ENCODE measurements at places on chromosomes 7 and 10.

GRCh38 chr10:103280506-103280905 is 3.6 kb downstream of the INA start:
- no peak for DNase-seq

GRCh38 chr10:89853781-89854191 is 152.4 kb downstream of the KIF20B start:
- no peak for DNase-seq

- no peak for DNase-seq
Observed at GRCh38 chr7:87512906-87513305, 37.4 kb upstream of the ABCB4 start.

GRCh38 chr10:61894133-61894532 is 7.4 kb upstream of the ARID5B start:
- DNase-seq: no peak

DNA sequence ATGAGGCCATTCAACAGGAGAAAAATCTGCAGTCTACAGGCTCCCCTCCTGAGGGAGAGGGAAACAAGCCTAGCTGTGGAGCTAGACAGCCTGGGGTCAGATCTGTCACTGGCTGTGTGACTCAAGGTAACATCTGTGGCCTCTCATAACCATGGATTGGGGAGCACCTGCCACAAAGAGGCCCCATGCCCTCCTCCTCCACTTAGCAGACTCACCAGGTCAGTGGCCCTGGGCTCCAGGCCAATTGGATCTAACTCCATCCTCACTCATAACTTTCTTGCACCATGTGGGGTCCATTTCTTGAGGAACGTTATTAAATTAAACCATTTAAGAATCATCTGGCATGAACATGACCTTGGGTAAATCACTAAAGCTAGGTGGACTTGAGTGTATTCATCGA is 1.8 kb downstream of the GDF10 start:
- no peak for DNase-seq

GRCh38 chr7:128841171-128841690 is 11.0 kb downstream of the FLNC start:
- DNase-seq: no peak

GRCh38 chr10:94427166-94427565 is 24.8 kb downstream of the TBC1D12 start:
- no peak for DNase-seq

- DNase-seq: no peak
Observed at GRCh38 chr10:1315178-1315577, 259.0 kb downstream of the WDR37 start.

DNA sequence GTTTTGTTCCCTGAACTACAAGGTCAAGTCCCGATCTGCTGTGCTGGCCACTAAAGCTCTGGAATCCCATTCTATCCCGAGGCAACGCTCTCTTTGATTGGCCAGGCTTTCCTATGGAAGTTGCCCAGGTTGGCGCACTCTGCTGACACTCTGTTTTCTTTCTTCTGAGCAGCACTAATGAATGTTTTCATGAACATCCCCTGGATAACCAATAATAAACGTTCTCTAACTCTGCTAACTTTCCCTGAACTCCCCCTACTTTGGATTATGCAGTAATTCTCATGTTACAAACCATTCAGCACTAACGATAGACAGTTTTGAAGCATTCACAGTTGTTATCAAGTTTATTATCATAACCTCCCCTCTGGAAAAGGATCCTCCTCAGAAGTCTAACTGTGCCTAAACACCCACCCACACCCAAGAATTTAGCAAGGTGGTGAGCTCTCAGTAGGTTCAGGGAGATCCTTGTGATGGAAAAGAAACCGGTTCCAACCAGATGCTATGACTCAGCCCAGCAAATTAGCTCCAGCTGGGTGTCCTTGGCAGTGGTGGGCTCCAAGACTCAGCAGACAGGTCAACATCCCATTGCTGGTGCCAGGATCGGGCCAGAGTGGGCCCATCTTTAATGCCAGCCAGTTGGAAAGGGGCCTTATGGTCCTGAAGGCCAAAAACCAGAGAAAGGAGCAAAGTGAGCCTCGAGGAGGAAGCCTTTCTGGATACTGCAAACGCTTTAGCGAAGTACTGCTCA is 68.4 kb downstream of the CREB3L2 start:
- DNase-seq: no peak

GRCh38 chr10:48626986-48627731 is 22.3 kb upstream of the ARHGAP22 start:
- DNase-seq: no peak

DNA sequence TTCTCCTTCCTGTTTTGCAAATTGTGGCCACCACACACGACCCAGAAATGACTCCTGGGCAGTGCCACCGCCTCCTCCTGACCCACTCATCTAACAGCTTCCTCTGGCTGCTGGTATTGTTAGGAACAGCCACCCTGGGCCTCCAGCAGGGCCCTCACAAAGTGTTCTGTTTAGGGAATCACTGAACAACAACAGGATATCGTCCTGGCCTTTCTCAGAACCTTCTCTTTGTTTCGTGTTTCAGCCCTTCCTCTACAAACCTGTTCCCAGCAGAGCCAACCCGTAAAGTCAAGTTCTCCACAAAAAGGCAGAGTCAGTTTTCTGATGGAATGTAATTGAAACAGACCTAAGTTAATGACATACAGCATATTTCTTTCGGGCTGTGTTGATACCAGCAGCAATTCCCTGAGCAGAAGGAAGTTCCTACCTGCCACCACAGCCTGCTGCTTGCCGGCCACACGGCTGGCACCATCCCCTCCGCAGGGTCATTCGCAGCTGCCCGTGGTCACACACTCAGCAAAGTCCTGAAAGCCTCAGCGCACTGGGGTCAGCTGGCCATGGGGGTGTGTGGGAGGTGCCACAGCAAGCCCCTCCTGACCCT is 91.7 kb upstream of the PITRM1 start:
- no peak for DNase-seq

GRCh38 chr7:26441002-26441521 is 149.4 kb downstream of the SNX10 start:
- no peak for DNase-seq

GRCh38 chr7:30681331-30681797 is 892 bp downstream of the CRHR2 start:
- no peak for DNase-seq

DNA sequence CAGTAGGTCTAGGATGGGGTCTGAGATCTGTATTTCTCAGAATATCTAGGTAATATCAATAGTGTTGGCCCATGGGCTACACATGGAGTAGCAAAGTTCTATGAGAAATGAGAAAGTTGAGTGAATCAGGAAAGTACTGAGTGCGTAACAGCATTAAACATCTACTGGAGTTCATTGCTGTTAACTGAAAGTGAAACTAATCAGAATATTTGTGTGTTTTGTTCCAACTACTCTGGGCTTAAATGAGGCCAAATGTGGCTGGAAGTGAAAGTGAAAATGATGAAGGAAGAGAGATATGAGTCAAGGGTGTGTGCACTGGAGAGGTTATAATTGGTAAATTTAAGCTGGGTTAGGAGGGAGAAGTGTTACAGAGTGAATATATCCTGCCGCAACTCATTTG is 46.5 kb downstream of the TMEM106B start:
- no peak for DNase-seq

DNA sequence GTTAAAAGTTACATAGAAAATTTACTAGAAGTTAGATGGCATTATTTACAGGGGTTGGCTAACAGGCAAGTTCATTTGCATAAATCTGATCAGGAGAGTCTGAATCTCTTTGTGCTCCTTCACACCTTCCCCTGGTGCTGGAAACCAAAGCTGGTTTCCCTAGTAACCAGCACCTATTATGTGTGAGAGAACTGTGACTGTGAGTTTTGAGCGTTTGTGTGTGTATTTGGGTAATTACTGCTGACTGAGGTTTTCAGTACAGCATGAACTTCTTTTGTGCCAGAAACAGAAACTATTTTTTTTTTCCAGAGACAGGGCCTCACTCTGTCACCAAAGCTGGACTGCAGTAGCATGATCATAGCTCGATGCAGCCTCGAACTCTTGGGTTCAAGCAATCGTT is 10.3 kb upstream of the IFIT1B start:
- no peak for DNase-seq

- DNase-seq: no peak
Observed at GRCh38 chr10:22658745-22659410, 55.5 kb downstream of the PIP4K2A start.

DNA sequence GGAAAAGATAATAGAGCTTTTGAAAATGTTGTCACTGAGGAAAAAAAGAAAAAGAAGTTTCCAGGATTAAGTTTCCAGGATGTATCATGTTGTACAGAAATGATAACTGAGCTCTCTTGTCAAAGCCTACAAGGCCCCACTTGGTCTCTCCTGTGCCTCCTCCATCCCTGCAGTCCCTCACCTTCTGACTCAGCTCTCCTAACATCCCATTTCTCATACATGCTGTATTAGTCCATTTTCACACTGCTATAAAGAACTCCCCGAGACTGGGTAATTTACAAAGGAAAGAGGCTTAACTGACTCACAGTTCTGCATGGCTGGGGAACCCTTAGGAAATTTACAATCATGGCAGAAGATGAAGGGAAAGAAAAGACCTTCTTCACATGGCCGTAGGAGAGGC is 3.8 kb upstream of the DGKI start:
- DNase-seq: no peak

DNA sequence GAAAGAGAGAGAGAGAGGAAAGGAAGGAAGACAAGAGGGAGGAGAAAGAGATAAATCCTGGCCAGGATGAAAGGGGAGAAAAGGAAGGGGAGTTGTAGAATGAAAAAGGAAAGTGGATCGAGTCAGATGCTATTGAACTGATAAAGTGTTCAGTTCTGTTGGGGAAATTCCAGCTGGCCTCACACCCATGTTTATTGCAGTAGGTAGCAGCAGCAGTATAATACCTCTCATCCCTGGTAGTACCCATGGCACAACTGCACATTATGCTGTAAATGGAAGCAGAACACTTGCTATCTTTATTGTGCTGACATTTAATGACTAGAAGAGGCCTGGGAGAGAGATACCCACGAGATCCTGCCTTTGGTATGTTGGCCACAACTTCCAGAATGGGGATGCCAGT is 178.1 kb downstream of the EVX1 start:
- no peak for DNase-seq

- DNase-seq: no peak
Observed at GRCh38 chr7:826230-826917, 5.9 kb upstream of the SUN1 start.

GRCh38 chr7:80678707-80679106 is 40.3 kb downstream of the CD36 start:
- no peak for DNase-seq

DNA sequence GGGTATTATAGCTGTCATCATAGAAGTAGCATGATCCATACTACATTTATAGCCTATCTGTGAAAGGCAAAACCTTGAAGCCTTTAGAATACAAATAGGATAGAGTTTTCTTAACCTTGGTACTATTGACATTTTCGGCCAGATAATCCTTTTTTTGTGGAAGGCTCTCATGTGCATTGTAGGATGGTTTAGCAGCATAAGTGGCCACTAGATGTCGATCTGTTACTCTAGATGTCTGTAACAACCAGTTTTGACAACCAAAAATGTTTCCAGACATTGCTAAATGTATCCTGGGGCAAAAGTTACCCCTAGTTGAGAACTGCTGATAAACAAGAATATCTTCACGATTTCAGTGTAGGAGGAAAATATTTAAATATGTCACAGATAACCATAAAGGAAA is 319.4 kb upstream of the GALNT17 start:
- DNase-seq: no peak

Measured in activated T-helper 9 cell treated with anti-CD3 and anti-CD28 coated beads, Interleukin-2, amount 50 U/mL, for 16 hours (primary cell).